Osteoblast (primary cell): ENCODE measurements at places on chromosomes 7 and 10. TPM values are rescaled to one million over a fixed set of nuclear protein-coding genes. Genes with fewer than 3 reads are reported as not detected.

DNA sequence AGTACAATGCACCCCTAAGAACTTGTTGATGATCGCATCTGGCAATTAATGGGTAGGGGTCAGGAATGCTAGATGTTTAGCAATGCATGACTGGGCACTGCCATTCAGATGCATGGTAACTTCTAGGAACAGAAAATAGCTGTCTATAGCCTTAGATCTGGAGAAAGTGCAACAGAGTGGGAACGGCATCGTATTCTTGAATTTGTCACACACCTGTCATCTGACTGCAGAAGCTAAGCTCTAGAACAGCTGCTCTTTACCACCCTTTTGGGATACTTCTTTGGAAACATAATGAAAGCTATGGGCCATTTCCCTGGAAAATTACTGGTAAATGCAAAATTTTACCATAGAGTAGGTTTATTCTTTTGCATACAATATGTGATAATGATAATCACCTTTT, 118.1 kb downstream of the SLC25A13 start:
- DNase-seq = no peak
- no peak overlapping the region for H3K27ac ChIP-seq
- H3K36me3 ChIP-seq = peaks cover 5% of the 10 kb centered on the region
- H3K27me3 ChIP-seq = no peaks in the 10 kb centered on the region

DNA sequence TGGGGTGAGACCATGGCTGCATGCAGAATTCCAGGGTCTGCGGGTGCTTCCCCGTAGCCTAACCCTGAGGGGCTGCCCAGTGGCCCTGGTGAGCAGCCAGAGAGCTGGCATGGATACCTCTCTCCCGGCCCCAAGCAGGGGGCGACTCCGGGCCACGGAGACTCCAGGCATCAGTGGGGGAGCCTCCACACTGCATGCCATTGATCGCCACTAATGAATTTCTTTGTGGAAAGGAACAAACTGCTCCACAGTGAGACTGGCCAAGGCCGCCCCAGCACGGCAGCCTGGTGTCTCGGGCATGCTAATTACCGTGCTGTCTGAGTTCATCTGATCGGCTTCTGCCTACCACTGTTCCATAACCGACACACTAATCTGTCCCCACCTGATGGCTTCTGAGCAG, 184.4 kb downstream of the GRID1 start:
- no peaks in the 10 kb centered on the region for H3K4me1 ChIP-seq
- no peaks in the 10 kb centered on the region for H3K27me3 ChIP-seq
- DNase-seq = no peak

DNA sequence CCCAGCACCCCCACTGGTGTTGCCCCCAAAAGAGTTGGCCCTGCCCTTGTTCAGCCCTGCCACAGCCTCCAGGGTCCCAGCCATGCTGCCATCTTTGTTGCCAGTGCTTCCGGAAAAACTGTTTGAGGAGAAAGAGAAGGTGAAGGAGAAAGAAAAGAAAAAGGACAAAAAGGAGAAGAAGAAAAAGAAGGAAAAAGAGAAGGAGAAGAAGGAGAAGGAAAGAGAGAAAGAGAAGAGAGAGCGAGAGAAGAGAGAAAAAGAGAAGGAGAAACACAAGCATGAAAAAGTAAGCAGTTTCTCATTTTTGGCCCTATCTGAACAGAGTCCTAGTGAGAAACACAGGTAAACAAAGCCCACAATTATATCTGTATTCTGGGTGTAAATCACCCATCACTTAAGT, 89.0 kb upstream of the GATA3 start:
- no peak overlapping the region for H3K4me3 ChIP-seq
- no peak for DNase-seq
- H3K36me3 ChIP-seq = no peaks in the 10 kb centered on the region
- no peaks in the 10 kb centered on the region for H3K27me3 ChIP-seq
- no peak overlapping the region for H3K27ac ChIP-seq

DNA sequence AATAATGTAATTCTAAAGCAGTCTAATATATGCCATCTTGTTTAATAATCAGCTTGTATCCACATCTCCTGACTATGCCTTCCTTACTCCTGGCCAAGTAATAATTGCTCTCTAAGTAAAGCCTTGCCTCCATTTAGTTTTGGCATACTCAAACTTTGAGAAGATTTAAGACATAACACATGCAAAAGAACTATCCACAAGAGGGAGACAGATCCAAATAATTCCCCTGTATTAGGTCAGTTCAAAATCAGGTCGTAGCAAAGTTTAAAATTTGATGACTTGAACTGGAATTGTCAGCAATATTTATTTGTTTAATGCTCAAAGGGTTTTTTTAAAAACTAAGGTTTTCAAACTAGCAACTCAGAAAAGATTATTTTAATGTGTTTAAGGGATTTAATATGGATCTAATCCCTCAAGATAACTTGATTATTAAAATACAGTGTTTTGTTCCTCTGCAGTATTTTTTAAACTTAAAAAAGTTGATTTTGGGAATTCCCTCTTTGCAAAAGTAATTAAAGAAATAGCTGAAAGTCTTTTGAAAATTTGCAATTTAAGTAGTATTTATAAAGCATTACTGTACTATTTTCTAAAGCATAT, 95.3 kb downstream of the HDAC9 start:
- no peak overlapping the region for H3K27ac ChIP-seq
- no peaks in the 10 kb centered on the region for H3K4me1 ChIP-seq
- H3K4me3 ChIP-seq = no peak overlapping the region
- DNase-seq = no peak
- H3K36me3 ChIP-seq = no peaks in the 10 kb centered on the region
- no peaks in the 10 kb centered on the region for H3K27me3 ChIP-seq

DNA sequence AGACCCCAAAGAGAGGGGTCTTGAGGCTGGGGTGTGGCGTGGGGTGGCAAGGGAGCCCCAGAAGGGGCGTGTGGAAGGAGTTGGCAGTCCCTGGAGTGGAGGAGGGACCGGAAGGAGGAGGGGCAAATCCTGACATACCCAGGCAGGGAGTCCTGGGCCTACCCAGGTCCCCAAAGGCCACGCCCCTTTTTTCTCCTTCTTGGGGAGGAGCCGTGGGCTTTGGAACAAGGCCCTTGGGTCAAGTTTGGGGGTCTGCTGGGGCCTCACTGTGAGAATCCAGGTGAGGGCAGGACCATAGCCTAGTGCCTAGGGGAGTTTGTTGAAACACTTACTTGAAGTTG, 1.2 kb upstream of the SMARCD3 start:
- DNase-seq = peak; percentile 98
- H3K27ac ChIP-seq = peak overlapping the region; percentile 72
- peaks cover 50% of the 10 kb centered on the region for H3K4me1 ChIP-seq
- no peaks in the 10 kb centered on the region for H3K27me3 ChIP-seq
- peak overlapping the region; percentile 87 for H3K4me3 ChIP-seq
- H3K36me3 ChIP-seq = no peaks in the 10 kb centered on the region

- H3K4me3 ChIP-seq = no peak overlapping the region
- DNase-seq = peak; percentile 77
- H3K4me1 ChIP-seq = no peaks in the 10 kb centered on the region
- H3K27ac ChIP-seq = peak overlapping the region; percentile 11
Measured at GRCh38 chr7:66379542-66380160, 174.5 kb downstream of the TPST1 start.

DNA sequence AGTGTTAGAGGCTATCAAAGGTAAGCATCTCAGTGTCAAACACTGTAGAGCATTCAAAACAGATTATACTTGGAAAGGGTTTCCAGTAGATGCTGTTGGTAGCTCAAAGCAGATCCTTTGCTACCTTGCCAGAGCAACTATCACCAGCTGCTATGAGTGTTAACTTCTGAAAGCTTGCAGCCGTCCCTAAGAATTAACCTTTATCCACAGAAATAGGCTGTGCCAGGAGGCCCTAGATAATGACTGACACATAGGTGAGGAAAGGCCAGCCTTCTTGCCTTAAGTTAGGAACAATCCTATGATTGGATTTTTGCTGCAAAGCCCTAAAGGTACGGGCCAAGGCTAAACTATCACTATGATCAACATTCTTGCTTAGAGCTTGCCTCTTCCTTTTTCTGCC, 263.2 kb downstream of the DGKB start:
- no peaks in the 10 kb centered on the region for H3K4me1 ChIP-seq
- DNase-seq = no peak
- no peaks in the 10 kb centered on the region for H3K27me3 ChIP-seq
- no peaks in the 10 kb centered on the region for H3K36me3 ChIP-seq

- no peaks in the 10 kb centered on the region for H3K36me3 ChIP-seq
- no peaks in the 10 kb centered on the region for H3K27me3 ChIP-seq
- DNase-seq = no peak
- H3K4me1 ChIP-seq = no peaks in the 10 kb centered on the region
- H3K27ac ChIP-seq = no peak overlapping the region
Measured at GRCh38 chr7:113060100-113060499, 26.5 kb downstream of the GPR85 start.

GRCh38 chr10:63702092-63702491, 180.9 kb downstream of the REEP3 start:
- no peak overlapping the region for H3K4me3 ChIP-seq
- no peaks in the 10 kb centered on the region for H3K36me3 ChIP-seq
- H3K27ac ChIP-seq = no peak overlapping the region
- H3K4me1 ChIP-seq = peaks cover 37% of the 10 kb centered on the region

DNA sequence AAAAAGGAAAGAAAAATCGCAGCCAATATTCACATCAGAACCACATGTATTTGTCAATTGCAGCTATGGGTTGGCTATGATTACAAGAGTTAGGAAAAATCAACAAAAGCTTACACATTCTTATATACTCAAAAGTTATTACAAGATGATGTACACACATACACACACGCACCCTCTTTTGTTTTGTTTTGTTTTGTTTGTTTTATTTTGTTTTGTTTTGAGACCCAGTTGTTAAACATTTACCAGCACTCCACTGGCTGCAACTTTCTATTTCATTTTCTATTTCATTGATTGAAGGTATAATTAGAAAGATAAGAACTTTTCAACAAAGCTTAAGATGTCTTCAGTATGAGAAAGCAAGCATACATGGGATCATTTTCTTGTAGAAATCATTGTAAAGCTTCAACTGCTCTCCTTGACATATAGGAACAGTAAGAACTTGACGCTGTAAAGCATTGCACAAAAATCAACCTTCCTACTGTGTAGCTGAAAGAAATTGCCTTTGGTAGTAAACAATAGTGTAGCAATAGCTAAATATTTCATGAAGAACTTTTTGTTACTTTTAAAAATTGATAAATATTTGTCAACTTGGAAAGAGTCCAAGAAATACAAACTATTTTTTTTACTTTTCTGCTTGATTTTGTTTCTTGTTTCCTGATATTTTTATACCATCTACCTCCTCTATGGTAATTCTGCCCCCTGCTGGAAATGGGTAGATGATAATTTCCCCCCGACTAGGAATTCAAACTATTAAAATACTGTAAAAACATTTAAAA, 205.9 kb downstream of the MBL2 start:
- H3K27me3 ChIP-seq = peaks cover 2% of the 10 kb centered on the region
- H3K4me1 ChIP-seq = peaks cover 11% of the 10 kb centered on the region
- DNase-seq = no peak
- no peaks in the 10 kb centered on the region for H3K36me3 ChIP-seq

DNA sequence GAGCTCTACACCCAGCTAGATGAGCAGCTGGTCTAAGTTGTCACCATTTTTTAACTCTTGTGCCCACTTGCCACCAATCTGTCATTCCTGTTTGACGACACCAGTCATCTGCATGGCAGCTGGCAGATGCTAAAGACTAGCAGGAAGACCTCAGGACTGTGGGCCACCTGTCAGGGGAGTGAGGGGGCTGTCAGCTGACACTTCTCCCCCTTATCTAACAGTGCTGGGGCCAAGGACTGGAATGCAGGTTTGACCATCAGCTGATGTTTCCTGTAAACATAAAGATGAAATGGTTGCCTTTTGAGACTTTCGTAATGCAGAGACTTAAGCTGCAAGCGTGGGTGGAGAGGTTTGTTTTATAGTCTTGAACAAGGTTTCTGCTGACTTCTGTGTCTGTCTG, 93.5 kb downstream of the WNT2 start:
- no peak overlapping the region for H3K27ac ChIP-seq
- no peaks in the 10 kb centered on the region for H3K27me3 ChIP-seq
- H3K4me1 ChIP-seq = peaks cover 18% of the 10 kb centered on the region

DNA sequence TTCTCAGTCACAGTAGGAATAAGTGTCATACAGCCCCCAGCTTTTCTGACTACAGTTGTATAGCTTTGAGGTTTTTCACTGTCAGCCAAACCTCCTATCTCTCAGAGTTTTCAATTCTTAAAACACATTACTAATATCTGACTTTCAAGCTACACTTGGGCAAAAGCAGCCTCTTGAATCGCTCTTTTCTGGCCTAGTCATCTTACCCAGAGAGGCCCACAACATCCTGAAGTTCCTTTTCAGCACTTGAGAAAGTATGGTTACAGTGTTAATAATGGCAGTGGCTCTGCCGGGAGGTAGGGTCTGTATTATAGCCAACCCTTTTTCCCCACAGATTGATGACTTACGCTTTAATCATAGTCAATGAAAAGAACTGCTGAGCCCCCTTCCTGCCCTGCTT, 181.0 kb downstream of the LRRC4 start:
- H3K4me3 ChIP-seq = no peak overlapping the region
- peaks cover 8% of the 10 kb centered on the region for H3K36me3 ChIP-seq
- no peak overlapping the region for H3K27ac ChIP-seq

- H3K36me3 ChIP-seq = peaks cover 28% of the 10 kb centered on the region
- peak overlapping the region; percentile 68 for H3K27ac ChIP-seq
- H3K4me3 ChIP-seq = peak overlapping the region; percentile 96
- peak; percentile 79 for DNase-seq
- H3K4me1 ChIP-seq = peaks cover 38% of the 10 kb centered on the region
Measured at GRCh38 chr10:97427571-97428179, 1.7 kb downstream of the PGAM1 start.

DNA sequence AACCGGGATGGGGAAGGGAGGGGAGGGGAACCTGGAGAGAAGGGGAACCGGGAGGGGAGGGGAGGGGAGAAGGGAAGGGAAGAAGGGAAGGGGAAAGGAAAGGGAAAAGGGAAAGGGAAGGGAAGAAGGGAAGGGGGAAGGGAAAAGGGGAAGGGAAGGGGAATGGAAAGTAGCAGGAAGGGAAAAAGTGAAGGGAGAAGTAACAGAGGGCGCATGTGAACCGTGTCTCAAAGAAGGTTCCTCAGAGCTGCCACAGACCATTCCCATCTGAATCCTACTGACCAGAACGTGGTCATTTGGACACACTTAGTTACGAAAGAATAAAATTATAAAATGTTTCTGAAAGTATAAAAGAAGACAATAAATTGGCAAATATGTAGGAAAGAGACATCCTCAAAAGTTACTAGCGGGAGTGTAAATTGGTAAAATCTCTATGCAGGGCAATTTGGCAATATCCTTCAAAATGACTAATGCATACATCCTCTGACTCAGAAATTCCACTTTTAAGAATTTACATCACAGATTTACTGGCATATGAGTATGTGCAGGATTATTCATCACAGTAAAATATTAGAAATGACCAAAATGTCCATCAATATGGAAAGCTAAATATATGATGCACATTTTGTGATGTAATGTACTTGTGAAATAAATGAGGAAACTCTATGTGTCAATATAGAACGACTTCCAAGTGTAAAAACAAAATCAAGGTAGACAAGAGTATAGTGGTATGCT, 12.9 kb downstream of the C10orf67 start:
- H3K27ac ChIP-seq = peak overlapping the region; percentile 52
- H3K4me1 ChIP-seq = peaks cover 4% of the 10 kb centered on the region
- no peaks in the 10 kb centered on the region for H3K27me3 ChIP-seq
- H3K36me3 ChIP-seq = no peaks in the 10 kb centered on the region

PLXDC2 gene
- total RNA-seq = 63.3 and 86.9 TPM in 2 replicates

ACTL6B gene
- not detected in 2 replicates for total RNA-seq

MOGAT3 gene
- total RNA-seq = not detected in 2 replicates

GRID2IP gene
- under 0.01 TPM in 1 of 2 replicates, not detected in the other for total RNA-seq

FFAR4 gene
- not detected in 2 replicates for total RNA-seq
